ENCODE measurements at places on chromosomes 12 and 14. TPM values are rescaled to one million over a fixed set of nuclear protein-coding genes. Genes with fewer than 3 reads are reported as not detected.

OASL gene
- not detected for total RNA-seq

DNA sequence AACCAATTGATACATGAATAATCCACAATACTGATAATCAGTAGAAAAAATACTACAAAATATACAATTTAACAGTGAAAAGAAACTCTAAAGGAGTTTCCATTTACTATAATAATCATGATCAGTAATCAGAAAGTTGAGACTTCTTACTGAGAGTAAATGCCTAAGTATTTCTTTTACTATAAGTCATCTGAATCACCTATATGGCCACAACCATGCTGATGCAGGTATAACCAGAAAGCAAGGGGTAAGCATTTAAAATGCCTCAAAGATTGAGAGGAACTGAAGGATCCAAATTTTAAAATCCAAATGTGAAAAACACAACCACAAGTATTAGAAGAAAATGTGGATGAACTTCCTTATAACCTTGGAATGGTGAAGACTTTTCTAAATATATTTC is 23.4 kb downstream of the CDK17 start:
- no peak overlapping the region for H3K4me3 ChIP-seq
- peaks cover 59% of the 10 kb centered on the region for H3K4me1 ChIP-seq
- H3K27ac ChIP-seq: no peak overlapping the region
- peaks cover 19% of the 10 kb centered on the region for H3K36me3 ChIP-seq

DNA sequence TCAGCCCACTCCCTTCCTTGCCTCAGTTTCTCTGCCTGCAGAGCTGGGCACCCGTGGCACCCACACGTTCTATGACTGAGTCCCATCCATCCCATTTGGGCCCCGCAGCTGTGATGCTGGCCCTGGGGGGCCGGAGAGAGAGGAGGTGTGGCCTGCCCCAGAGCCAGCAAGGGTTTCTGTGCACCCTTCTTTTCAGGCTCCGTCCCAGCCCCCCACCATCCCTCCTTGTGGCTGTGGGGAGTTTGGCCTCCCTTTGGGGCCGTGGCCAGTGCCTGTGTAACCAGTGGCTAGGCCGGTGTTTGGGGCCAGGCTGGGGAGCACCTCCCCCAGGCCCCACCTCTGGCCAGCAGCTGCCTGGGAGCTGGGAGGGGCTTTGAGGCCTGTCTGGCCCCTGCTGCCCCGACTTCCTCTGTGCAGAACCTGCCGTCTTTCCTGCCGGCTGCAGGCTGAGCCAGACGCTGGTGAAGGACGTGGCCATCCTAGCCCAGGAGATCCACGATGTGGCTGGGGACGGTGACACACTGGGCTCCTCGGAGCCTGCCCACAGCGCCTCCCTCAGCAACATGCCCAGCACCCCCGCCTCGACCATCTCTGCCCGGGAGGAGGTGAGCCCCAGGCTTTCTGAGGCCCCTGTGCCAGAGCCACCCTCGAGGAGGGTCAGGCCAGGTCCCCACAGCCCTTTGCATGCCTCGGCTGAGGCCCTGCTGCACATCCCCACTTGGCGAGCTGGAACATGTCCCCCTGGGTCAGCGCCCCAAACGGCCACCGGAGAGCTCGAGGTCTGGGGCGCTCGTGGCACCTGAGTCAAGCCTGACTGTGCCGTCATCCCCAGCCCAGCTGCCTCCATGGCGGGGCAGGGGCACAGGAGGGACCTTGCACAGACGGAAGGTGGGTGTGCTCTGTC is 27.7 kb downstream of the CEP170B start:
- peaks cover 2% of the 10 kb centered on the region for H3K27me3 ChIP-seq
- no peak overlapping the region for H3K27ac ChIP-seq
- no peak overlapping the region for H3K4me3 ChIP-seq
- no peaks in the 10 kb centered on the region for H3K36me3 ChIP-seq
- H3K4me1 ChIP-seq: peaks cover 5% of the 10 kb centered on the region
- no peak for DNase-seq

- H3K27me3 ChIP-seq: no peaks in the 10 kb centered on the region
- DNase-seq: no peak
- H3K27ac ChIP-seq: no peak overlapping the region
Measured at GRCh38 chr14:52740751-52741150, 10.8 kb downstream of the STYX start.

DNA sequence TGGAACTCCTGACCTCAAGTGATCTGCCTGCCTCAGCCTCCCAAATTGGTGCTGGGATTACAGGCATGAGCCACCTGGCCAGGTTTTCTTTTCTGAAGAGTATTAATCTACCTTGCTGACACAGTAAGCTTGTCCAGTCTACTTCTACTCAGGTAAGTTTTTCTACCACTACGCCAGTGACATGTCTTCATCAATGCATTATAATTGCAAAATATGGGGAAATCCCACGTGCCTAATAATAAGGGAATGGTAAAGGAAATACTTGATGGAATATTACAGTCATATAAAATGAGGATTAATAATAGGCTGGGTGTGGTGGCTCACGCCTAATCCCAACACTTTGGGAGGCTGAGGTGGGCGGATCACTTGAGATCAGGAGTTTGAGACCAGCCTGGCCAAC is 62.3 kb downstream of the RAB35 start:
- no peak overlapping the region for H3K4me3 ChIP-seq
- peaks cover 21% of the 10 kb centered on the region for H3K27me3 ChIP-seq
- no peak for DNase-seq
- H3K27ac ChIP-seq: no peak overlapping the region
- H3K4me1 ChIP-seq: no peaks in the 10 kb centered on the region

ADAMTS20 gene
- not detected for total RNA-seq

- DNase-seq: no peak
- no peak overlapping the region for H3K27ac ChIP-seq
- no peaks in the 10 kb centered on the region for H3K36me3 ChIP-seq
- H3K4me3 ChIP-seq: no peak overlapping the region
- H3K27me3 ChIP-seq: peaks cover 1% of the 10 kb centered on the region
Measured at GRCh38 chr14:70097576-70098249, 91.0 kb downstream of the SLC8A3 start.

GDF3 gene
- total RNA-seq: not detected

KLHL42 gene
- total RNA-seq: 20.0 TPM

DNA sequence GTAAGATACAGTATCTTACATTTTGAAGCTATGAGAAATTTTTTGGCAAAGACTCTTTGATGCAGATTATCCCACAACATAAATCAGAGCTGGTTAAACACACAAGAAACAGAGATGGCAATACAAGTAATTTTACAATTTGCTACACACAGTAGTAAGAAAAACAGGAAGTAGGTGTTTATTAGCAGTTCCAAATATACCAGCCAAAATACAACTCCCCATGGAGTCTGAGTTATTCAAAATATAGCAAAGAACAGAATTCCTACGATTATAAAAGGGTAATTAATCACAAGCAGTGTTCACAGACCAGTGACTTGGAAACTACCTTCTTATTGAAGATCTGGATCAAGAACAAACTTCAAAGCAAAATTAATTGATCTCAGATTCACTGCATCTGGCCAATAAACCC is 83.9 kb downstream of the BMP4 start:
- DNase-seq: no peak
- no peaks in the 10 kb centered on the region for H3K4me1 ChIP-seq
- H3K4me3 ChIP-seq: no peak overlapping the region
- H3K36me3 ChIP-seq: 0 out of 2 replicates have a peak, but pooled peaks cover 5% of the 10 kb centered on the region
- peaks cover 3% of the 10 kb centered on the region for H3K27me3 ChIP-seq

- peaks cover 11% of the 10 kb centered on the region for H3K27me3 ChIP-seq
- no peaks in the 10 kb centered on the region for H3K36me3 ChIP-seq
- no peak for DNase-seq
- peaks cover 9% of the 10 kb centered on the region for H3K4me1 ChIP-seq
Measured at GRCh38 chr12:25056011-25056410, 107.1 kb upstream of the BCAT1 start.

DNA sequence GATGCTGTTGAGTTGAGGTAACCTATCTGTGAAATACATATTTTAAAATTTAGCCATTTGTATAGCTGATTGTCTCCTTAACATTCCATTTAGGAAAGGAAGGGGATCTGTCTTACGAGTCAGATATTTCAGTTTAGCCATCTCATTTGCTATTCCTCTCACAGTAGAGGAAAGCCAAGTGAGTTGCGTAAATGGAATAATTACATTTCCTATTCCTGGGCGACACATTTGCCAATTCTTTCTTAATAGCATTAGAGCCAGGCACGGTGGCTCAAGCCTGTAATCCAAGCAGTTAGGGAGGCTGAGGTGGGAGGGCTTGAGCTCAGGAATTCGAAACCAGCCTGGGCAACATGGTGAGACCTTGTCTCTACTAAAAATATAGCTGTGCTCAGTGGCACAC is 116.3 kb downstream of the TMX1 start:
- no peaks in the 10 kb centered on the region for H3K36me3 ChIP-seq
- no peak overlapping the region for H3K27ac ChIP-seq
- peaks cover 24% of the 10 kb centered on the region for H3K4me1 ChIP-seq

AGAP2 gene
- 0.15 TPM for total RNA-seq

- peaks cover 23% of the 10 kb centered on the region for H3K4me1 ChIP-seq
- no peaks in the 10 kb centered on the region for H3K36me3 ChIP-seq
- no peak overlapping the region for H3K4me3 ChIP-seq
- H3K27ac ChIP-seq: no peak overlapping the region
Measured at GRCh38 chr14:70879448-70879847, 27.8 kb upstream of the PCNX1 start.

DNA sequence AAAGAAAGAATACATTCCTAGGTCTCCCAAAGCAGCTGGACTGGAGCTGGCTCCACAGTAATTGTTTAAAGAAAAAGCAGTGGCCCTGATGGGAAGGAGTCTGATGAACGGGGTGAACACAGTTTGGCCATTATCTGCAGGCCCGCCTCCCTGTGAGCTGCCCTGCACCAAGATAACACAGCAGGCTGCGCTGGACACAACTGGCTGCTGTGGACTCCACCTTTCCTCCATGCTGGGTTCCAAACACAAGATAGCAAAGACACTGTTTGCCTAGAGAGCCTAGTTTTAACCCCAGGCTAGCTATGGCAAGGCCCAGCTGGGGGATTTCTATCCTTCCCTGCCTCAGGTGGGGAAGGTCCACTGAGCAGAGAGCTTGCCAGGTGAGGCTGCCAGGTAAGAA is 34.6 kb downstream of the ZFP36L1 start:
- H3K27me3 ChIP-seq: peaks cover 3% of the 10 kb centered on the region
- H3K27ac ChIP-seq: no peak overlapping the region
- no peaks in the 10 kb centered on the region for H3K36me3 ChIP-seq
- DNase-seq: no peak

DNA sequence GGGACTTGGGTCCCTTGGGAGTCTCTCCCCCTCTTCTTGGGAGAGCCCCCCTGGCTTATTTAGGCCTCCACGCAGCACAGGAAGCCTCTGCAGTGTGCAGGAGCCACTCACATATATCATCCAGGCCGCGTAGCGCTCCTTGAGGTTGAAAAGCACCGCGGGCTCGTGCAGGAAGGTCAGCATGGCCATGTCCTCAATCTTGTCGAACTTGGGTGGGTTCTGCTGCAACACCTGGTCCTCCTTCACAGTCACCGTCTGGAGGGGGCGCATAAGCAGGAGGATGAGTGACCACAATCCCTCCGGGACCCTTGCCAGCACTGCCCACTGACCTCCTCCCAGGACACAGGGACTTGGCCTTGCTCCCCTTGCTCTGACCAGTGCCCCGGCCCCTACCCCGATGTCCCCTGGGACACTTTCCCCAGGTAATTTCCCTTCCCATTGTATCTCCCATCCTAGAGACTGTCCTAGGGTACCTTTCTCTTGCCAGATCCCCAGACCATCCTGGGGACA is 2.5 kb downstream of the MYH6 start:
- DNase-seq: no peak
- peaks cover 70% of the 10 kb centered on the region for H3K27me3 ChIP-seq
- H3K4me1 ChIP-seq: no peaks in the 10 kb centered on the region
- H3K27ac ChIP-seq: no peak overlapping the region
- no peak overlapping the region for H3K4me3 ChIP-seq

LMNTD1 gene
- total RNA-seq: 0.26 TPM

DNA sequence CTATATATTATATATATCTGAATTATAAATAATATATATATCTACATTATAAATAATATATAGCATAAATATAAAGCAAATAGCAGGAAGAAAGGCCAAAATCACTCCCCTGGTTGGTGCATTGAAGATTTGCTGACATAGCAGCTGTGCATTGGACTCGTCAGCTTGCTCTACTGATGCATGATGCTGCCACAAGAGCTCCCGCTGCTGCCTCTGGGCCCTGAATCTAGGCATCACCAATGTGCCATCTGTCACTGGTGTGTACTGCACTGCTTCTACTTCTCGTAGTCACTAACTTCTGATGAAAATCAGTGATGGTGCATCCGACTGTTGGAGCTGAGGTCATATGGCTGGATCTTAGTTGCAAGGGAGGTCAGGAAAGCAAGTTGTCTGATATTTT is 205.0 kb downstream of the ADAMTS20 start:
- peaks cover 4% of the 10 kb centered on the region for H3K27me3 ChIP-seq
- H3K4me3 ChIP-seq: no peak overlapping the region
- H3K27ac ChIP-seq: no peak overlapping the region
- no peak for DNase-seq

DNA sequence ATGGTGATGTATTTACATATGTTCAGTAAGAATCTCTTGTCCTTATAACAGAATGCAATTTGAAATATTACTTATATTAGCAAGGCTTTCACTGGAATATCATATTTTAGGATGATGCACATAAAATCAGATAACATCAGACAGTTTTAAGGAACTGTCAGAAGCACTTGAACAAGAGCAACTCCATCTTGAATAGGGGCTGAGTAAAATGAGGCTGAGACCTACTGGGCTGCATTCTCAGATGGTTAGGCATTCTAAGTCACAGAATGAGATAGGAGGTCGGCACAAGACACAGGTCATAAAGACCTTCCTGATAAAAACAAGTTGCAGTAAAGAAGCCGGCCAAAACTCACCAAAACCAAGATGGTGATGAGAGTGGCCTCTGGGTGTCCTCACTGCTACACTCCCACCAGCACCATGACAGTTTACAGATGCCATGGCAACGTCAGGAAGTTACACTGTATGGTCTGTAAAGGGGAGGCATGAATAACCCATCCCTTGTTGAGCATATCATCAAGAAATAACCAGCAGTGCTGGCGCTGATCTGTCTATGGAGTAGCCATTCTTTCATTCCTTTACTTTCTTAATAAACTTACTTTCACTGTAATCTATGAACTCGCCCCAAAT is 27.6 kb upstream of the ETV6 start:
- no peak overlapping the region for H3K4me3 ChIP-seq
- no peak overlapping the region for H3K27ac ChIP-seq
- H3K27me3 ChIP-seq: peaks cover under 1% of the 10 kb centered on the region
- DNase-seq: no peak

DNA sequence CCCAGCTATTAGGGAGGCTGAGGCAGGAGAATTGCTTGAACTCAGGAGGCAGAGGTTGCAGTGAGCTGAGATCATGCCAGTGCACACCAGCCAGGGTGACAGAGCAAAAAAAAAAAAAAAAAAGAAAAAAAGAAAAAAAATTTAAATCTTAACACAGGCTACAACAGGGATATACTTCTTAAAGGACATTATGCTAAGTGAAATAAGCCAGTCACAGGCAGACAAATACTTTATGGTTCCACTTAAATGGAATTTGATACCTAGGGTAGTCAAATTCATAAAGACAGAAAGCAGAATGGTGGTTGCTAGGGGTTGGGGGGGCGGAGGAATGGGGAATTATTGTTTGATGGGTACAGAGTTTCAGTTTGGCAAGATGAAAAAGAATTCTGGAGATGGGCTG is 14.8 kb upstream of the PPTC7 start:
- no peak overlapping the region for H3K4me3 ChIP-seq
- no peak for DNase-seq
- H3K27me3 ChIP-seq: peaks cover 4% of the 10 kb centered on the region
- H3K27ac ChIP-seq: no peak overlapping the region
- H3K4me1 ChIP-seq: no peaks in the 10 kb centered on the region
- H3K36me3 ChIP-seq: no peaks in the 10 kb centered on the region

GRCh38 chr14:58671436-58671835 is 33.7 kb downstream of the DACT1 start:
- H3K27ac ChIP-seq: no peak overlapping the region
- H3K4me1 ChIP-seq: no peaks in the 10 kb centered on the region
- no peak for DNase-seq
- no peak overlapping the region for H3K4me3 ChIP-seq

REP15 gene
- total RNA-seq: 2.4 TPM
